ENCODE measurements at places on chromosomes 5 and 9. TPM values are rescaled to one million over a fixed set of nuclear protein-coding genes. Genes with fewer than 3 reads are reported as not detected.

Gene INSL6
- total RNA-seq = not detected

Gene IGFBPL1
- total RNA-seq = 0.84 TPM

DNA sequence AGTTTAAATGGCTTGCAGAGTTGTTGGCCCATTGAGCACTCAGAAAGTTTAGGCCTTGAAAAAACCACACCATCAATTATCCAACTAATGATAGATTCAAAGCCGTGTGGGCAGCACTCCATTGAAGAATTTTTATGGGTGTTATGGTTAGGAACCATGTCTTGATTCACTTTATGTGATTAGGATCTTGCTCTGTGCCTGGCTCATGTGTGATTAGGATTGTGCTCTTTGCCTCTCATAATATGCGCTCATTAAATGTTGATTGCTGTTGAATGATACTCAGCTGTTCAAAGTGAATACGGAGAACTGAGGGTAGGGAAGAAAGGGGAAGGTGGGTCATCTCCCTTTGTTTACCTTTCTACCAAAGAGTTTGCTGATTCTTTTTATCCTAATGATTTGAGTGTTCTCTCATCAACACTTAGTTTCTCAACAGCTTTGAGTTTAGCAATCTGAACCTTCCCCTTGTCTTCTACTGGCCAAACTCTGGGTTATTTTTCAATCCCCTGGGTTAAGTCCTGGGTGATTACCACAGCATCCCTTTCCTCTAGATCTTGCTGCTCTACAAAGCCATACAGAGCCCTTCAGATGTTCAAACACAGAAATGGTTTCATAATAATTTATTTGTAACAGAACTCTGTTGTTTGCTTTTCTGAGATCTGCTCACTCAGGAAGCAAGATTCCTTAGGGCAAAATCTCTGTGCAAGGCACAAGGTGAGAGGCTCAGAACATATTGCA is 668.8 kb upstream of the RGMB start:
- H3K27ac ChIP-seq = no peak overlapping the region
- H3K4me3 ChIP-seq = no peak overlapping the region
- H3K4me1 ChIP-seq = peaks cover 5% of the 10 kb centered on the region
- no peak for DNase-seq
- H3K36me3 ChIP-seq = no peaks in the 10 kb centered on the region

- peak; percentile 84 for DNase-seq
- H3K36me3 ChIP-seq = peaks cover 21% of the 10 kb centered on the region
- peaks cover 7% of the 10 kb centered on the region for H3K4me1 ChIP-seq
These were observed 1.1 kb downstream of the FEM1C start for GRCh38 chr5:115543365-115544042.

GRCh38 chr9:73104342-73104741 is 47.3 kb upstream of the ANXA1 start:
- H3K36me3 ChIP-seq = no peaks in the 10 kb centered on the region
- no peaks in the 10 kb centered on the region for H3K4me1 ChIP-seq
- DNase-seq = no peak
- no peak overlapping the region for H3K4me3 ChIP-seq

DNA sequence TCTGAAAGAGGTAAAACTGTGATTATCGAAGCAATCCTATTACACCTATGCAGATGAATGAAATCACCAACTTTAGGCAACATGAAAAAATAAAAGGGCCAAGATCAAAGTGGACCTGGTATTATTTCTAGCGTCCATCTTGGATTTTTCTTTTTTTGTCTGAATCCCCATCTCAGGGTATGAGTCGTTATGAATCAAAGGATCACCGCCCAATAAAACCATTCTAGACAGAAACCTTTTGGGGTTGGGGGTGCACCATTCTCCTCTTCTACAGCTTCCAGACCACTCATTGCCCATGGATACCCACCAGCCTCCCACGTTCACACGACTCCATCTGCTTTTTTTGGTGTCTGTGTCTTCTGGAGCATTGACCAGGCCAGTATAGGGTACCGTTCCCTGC is 33.4 kb downstream of the MAP1B start:
- H3K27ac ChIP-seq = no peak overlapping the region
- no peak overlapping the region for H3K4me3 ChIP-seq
- peaks cover 22% of the 10 kb centered on the region for H3K4me1 ChIP-seq
- H3K36me3 ChIP-seq = peaks cover 7% of the 10 kb centered on the region
- H3K27me3 ChIP-seq = no peaks in the 10 kb centered on the region

GRCh38 chr5:142869886-142870285 is 99.7 kb downstream of the ARHGAP26 start:
- peaks cover 43% of the 10 kb centered on the region for H3K4me1 ChIP-seq
- H3K4me3 ChIP-seq = no peak overlapping the region
- peak overlapping the region; percentile 39 for H3K27ac ChIP-seq
- H3K36me3 ChIP-seq = no peaks in the 10 kb centered on the region
- peak; percentile 96 for DNase-seq
- no peaks in the 10 kb centered on the region for H3K27me3 ChIP-seq

- peaks cover 39% of the 10 kb centered on the region for H3K4me1 ChIP-seq
- no peaks in the 10 kb centered on the region for H3K27me3 ChIP-seq
- H3K36me3 ChIP-seq = peaks cover 9% of the 10 kb centered on the region
- H3K4me3 ChIP-seq = no peak overlapping the region
These were observed 21.1 kb downstream of the PSMB7 start for GRCh38 chr9:124394167-124394566.

DNA sequence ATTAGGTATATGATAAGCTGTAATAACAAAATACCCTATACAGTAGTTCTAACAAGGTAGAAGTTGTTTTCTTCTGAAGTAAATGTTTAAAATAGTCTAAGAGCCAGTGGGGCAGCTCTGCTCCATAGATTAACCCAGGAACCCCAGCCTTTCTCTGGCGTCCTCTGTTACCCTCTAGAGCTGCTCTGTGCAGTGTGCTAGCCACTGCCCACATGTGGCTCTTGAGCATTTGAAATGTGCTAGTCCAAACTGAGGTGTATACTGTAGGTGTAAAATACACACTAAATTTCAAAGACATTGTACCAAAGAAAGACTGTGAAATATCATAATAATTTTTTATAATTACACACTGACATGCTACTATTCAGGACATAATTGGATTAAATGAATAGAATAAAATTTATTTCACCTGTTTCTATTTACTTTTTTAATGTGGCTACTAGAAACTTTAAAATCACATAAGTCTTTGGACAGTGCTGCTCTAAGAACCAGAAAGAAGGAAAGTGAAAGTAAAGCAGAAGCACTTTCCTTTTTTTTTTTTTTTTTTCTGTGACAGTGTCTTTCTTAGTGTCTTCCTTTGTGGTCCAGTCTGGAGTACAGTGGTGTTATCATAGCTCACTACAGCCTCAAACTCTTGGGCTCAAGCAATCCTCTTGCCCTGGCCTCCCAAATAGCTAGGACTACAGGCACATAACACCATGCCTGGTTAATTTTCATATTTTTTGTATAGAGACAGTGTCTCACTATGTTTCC is 39.3 kb downstream of the RAI14 start:
- peaks cover 2% of the 10 kb centered on the region for H3K36me3 ChIP-seq
- no peaks in the 10 kb centered on the region for H3K27me3 ChIP-seq
- H3K4me3 ChIP-seq = no peak overlapping the region
- H3K27ac ChIP-seq = peak overlapping the region; percentile 9
- H3K4me1 ChIP-seq = peaks cover 3% of the 10 kb centered on the region

GRCh38 chr9:97388721-97389238 is 23.1 kb upstream of the TDRD7 start:
- H3K36me3 ChIP-seq = no peaks in the 10 kb centered on the region
- H3K27me3 ChIP-seq = peaks cover 21% of the 10 kb centered on the region
- no peak for DNase-seq
- peaks cover 6% of the 10 kb centered on the region for H3K4me1 ChIP-seq
- no peak overlapping the region for H3K4me3 ChIP-seq

GRCh38 chr5:82806513-82806912 is 270.7 kb downstream of the TMEM167A start:
- H3K27me3 ChIP-seq = no peaks in the 10 kb centered on the region
- no peak overlapping the region for H3K4me3 ChIP-seq
- no peaks in the 10 kb centered on the region for H3K4me1 ChIP-seq
- H3K27ac ChIP-seq = no peak overlapping the region
- no peaks in the 10 kb centered on the region for H3K36me3 ChIP-seq
- peak; percentile 19 for DNase-seq

DNA sequence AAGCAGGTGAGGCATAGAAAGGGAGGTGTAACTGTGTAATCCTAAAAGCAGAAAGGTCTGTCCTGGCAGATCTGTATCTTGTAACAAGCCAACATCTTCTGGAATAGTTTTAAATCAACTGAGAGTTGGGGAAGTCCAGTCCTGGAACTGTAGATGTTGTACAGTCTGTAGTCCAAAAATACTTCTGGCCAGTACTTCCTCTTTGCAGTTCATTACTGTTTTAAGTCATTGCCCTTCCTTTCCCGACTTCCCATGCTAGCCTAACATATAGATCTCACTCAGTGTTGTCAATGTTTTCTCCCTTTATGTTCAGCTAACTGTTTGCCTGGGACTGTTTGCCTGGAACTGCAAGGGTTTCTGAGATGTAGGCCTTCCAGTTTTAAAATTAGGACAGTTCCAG is 168.5 kb upstream of the ISL1 start:
- H3K4me3 ChIP-seq = no peak overlapping the region
- H3K4me1 ChIP-seq = no peaks in the 10 kb centered on the region
- peak; percentile 3 for DNase-seq
- H3K36me3 ChIP-seq = no peaks in the 10 kb centered on the region
- no peaks in the 10 kb centered on the region for H3K27me3 ChIP-seq
- no peak overlapping the region for H3K27ac ChIP-seq

- H3K27me3 ChIP-seq = no peaks in the 10 kb centered on the region
- no peak overlapping the region for H3K27ac ChIP-seq
- H3K36me3 ChIP-seq = peaks cover 26% of the 10 kb centered on the region
These were observed 18.7 kb downstream of the KIAA1191 start for GRCh38 chr5:176342766-176343458.

- no peak overlapping the region for H3K4me3 ChIP-seq
- no peaks in the 10 kb centered on the region for H3K27me3 ChIP-seq
- H3K36me3 ChIP-seq = no peaks in the 10 kb centered on the region
- no peak overlapping the region for H3K27ac ChIP-seq
- DNase-seq = no peak
These were observed 1072.3 kb downstream of the MAT2B start for GRCh38 chr5:164577742-164578141.

GRCh38 chr5:1515921-1516571 is 7.7 kb downstream of the LPCAT1 start:
- no peaks in the 10 kb centered on the region for H3K27me3 ChIP-seq
- no peak overlapping the region for H3K4me3 ChIP-seq
- peaks cover 5% of the 10 kb centered on the region for H3K4me1 ChIP-seq
- no peak overlapping the region for H3K27ac ChIP-seq

DNA sequence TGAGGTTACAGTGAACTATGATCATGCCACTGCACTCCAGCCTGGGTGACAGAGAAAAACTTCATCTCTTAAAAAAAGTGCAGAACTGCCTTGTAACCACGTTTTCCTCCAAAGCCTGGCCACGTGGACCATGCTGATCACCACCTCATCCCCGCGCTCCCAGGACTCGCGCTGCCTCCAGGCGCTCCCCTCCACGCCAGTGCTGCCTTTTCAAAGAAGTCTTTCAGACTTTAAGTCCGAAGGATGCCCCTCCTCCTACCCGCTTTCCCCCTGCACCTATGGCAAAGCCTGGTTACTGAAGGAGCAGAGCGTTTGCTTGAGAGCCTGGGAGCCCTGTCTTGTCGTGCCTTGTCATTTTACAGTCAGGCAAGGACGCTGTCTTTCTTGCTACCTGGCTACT is 43.8 kb downstream of the HABP4 start:
- peaks cover 2% of the 10 kb centered on the region for H3K4me1 ChIP-seq
- H3K27me3 ChIP-seq = no peaks in the 10 kb centered on the region
- H3K36me3 ChIP-seq = peaks cover 27% of the 10 kb centered on the region
- H3K4me3 ChIP-seq = no peak overlapping the region

- no peaks in the 10 kb centered on the region for H3K4me1 ChIP-seq
- H3K4me3 ChIP-seq = no peak overlapping the region
- H3K36me3 ChIP-seq = no peaks in the 10 kb centered on the region
- H3K27me3 ChIP-seq = no peaks in the 10 kb centered on the region
- no peak overlapping the region for H3K27ac ChIP-seq
- peak; percentile 71 for DNase-seq
These were observed 263.2 kb downstream of the COX7C start for GRCh38 chr5:86880785-86881492.

Gene SPINK5
- total RNA-seq = 0.27 TPM

Measured in muscle of leg (tissue), 16 donors.